ENCODE measurements at places on chromosomes 3 and 15.

DNA sequence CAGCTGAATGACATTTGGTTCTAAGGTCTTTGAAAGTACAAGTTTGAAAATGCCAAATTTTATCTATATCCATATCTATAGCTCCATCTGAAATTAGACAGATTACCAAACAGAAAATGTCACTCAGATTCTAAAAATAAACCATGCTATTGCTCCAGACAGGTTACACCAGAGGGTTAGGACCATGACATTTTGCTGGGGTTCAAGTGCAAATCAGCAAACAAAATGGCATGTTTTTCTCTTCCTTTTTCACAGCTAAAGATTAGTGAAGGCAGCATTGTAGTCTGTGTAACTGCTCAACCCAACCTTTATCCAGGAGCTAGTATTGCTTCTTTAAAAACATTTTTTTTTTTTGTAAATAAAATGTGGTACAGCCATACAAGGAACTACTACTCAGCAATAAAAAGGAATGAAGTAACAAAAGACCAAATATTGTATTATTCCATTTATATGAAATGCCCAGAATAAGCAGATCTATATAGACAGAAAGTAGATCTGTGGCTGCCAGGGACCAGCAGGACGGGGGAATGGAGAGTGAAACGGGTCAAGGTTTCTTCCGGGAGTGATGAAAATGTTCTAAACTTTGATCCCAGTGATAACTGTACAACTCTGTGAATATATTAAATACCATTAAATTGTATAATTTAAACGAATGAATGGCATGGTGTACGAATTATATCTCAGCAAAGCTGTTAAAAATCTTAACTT, 18.2 kb downstream of the VGLL4 start:
- no peak for DNase-seq

DNA sequence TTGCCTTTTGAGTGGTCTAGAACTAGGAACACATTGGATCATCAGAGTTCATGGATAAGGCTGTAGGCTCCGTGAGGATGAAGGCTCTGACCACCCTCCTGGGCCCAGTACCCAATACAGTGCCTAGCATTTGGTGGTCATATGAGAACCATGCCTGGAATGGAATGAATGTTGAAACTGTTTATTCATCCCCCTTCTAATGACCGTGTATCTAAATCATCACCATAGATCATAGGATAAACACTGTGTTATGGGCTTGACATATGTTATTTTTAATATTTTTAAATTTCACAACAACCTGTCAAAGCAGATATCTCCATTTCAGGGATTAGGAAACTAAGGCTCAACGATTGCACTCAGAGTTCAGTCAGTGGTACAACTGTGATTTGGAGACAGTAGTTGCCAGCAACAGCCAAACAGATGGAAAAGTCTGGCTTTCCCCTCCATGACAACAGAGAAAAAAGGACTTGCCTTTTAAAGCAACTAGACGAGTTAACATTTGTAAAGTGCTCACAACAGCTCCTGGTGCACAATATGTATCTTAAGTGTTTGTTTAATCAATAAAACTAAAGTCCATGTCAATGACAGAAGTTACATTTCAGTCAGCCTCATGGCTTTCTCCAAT, 89.6 kb downstream of the TMEM266 start:
- DNase-seq = no peak

DNA sequence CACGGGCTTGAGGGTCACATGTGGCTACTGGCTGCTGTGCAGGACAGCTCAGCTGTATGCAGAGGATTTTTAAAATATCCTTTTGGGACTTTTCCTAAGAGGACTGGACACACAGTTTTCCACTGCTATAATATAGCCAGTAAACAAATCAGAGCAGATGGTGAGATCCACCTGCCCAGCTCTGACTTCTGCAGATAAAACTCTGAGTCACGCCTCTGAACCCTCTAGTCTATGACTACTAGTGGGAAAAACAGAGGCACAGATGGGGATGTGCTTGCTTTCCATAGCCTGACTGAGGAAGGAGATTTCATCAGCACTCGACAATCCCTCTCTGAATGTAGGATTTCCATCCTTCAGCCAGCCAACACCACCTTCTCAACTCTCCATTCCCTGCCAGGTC, 45.1 kb downstream of the COLQ start:
- no peak for DNase-seq

- DNase-seq = no peak
Observed at GRCh38 chr3:126149960-126150515, 30.3 kb downstream of the ALDH1L1 start.

- DNase-seq = no peak
Observed at GRCh38 chr15:39161096-39161495, 419.8 kb upstream of the THBS1 start.

DNA sequence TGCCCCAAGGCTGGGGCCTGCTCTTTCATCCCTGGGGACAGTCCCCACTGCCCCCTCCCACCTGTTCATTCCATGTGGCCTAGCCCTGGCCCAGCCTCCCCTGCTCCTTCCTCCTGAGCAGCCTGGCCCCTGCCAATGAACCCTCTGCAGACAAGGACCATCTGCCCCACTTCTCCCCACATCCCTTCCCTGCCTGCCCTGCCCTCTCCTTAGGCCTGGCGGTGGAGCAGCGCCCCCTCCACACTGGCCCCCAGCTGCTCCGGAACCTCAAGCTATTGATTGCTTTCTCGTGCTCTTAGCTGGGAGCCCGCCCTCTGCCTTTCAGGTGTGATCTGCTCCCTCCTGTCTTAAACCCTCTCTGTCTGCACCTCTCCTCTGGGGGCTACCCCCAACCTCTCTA, 8.0 kb downstream of the PLXNA1 start:
- no peak for DNase-seq

DNA sequence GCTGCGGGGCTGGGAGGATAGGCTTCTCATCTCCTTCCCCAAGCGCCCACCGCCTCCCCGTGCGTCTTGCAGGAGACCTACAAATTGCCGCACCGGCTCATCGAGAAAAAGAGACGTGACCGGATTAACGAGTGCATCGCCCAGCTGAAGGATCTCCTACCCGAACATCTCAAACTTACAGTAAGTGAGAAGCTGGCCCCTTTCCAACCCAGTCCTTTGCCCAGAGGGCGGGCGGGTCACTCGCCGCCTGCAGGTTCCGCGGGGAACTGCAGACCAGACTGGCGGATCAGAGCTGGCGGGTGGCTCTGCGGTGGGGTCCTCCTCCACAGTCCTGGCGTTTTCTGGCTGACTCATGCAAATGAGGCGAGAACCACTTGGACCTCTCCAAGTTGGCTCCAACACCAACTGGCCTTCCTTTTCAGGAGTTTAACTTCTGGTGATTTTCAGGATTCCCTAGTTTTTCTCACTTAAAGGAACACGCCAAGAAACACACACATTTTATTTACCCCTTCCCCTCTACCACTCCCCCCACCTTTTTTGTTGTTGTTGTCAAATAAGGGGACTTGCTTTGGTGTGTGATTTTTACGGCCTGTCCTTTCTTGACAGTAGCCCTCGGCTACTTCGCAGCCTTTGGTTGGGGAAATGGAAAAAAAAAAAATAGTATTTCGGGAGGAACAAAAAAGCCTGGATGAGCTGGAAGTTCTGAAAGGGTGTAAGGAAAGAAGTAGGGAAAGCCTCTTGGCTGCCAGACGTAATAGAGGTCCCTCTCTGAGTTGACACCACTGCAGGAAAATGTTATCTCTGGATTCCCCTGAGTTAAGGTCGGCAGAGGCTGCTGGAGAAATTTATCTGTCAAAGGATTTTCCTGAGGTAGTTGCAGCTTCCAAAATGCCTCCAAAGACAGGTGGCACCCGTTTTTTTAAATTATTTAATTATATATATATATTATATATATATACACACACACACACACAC, 1.3 kb downstream of the BHLHE40 start:
- DNase-seq = peak; percentile 95

DNA sequence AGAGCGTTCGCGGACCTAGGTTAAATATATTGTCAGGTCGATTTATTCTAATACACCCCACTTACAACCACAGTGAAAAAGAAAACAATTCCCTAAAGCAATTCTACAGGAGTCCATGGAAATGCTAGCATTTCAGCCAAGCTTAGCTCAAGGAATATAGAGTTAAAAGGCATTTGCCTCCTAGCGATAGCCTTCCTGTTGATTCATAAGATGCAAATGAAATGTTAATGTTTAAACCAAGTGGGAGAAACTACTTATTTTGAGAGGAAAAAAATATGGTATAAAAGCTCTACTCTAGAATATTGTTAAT, 1.7 kb upstream of the ALCAM start:
- no peak for DNase-seq

- DNase-seq = no peak
Observed at GRCh38 chr3:129010310-129010956, 9.3 kb downstream of the EFCC1 start.

DNA sequence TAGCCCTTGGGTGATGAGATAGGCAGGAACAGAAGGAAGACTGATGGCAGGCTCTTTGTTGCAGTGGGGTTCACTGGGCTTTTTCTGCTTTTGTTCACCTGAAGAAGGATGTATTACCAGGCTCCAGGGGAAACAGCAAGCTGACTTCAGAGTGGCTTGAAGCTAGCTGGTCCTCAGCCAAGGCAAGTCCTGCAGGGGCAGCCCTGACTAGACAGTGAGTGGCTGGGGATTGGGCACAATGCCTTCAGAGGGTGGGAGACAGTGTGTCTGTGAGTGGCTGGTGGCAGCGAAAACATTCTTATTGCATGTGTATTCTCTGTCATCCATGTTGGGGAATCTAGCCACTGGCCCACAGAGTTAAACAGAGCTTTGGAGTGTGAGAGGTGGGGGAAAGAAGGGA, 2.3 kb upstream of the TEX264 start:
- no peak for DNase-seq

DNA sequence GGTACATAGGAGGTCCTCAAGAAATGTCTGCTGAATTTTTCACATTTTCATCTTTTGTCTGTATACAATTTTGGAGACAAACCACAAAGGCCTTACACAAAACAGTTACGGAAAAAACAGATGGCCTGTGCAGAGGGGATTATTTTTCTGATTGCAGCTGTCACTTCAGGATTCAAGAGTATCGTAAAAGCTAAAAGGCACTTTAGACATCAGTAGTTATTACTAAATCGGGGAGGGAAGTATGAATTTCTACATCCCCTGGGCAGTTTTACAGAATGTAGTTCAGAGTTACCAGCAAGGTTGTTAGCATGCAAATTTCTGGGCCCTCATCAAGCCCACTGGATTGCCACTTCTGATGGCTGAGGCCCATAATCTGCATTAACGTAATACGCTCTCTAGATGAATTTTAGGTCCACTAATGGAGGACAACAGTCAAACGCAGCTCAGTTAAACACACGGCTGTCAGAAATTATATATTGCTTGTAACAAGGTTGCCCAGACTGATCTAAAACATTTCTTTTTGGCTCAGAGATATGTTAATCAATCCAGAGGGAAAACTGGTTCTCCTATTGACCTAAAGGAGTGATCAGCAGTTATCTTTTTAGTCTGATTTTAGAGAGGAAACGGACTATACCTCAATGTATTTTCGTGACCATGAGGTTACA, 1.1 kb downstream of the RIOX2 start:
- peak; percentile 34 for DNase-seq

GRCh38 chr15:67558502-67558901, 16.0 kb downstream of the MAP2K5 start:
- no peak for DNase-seq

- DNase-seq = no peak
Observed at GRCh38 chr15:67415181-67415580, 105.8 kb upstream of the C15orf61 start.

DNA sequence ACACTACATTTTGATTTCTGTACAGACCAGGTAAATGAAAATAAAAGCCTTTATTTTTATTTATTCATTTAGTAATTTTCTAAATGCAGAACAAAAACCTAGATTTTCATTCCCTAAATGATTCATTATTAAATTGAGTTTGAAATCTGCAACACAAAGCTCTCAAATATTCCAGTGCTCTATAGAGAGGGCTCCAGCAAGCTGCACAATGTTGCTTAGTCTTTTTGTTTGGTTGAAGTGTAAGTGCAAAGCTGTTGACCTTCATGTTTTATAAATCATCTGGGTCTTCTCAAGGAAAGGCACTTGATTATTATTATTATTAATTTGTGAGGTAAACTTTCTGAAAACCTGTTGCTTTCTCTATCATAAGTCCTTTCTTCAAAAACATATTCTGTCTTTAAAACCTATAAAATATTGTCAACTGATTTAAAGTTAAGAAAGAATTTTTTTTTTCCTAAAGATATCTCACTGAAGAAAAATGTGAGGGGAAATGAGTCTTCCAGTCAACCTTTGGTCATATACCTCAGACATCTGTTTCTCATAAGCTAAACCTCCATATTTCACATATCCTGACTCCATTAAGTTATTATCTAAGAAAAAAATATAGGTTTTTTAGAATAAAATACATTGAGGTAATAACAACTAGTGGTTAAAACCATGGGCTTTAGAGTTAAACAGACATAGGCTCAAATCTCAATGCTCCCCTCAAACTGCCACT, 100.7 kb downstream of the ZIC4 start:
- no peak for DNase-seq

DNA sequence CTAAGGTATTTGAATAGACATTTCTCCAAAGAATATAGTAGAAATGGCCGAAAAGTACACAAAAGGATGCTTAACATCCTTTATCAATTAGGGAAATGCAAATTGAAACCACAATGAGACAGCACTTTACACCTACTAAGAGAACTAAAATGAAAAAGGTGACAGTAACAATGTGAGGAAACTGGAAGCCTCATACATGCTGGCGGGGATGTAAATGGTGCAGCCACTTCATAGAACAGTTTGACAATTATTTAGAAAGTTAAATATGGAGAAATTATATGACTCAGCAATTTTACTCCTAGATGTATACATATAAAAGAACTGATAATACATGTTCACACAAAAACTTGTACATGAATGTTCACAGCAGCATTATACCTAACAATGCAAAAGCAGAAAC, 13.4 kb downstream of the SPICE1 start:
- DNase-seq = no peak

DNA sequence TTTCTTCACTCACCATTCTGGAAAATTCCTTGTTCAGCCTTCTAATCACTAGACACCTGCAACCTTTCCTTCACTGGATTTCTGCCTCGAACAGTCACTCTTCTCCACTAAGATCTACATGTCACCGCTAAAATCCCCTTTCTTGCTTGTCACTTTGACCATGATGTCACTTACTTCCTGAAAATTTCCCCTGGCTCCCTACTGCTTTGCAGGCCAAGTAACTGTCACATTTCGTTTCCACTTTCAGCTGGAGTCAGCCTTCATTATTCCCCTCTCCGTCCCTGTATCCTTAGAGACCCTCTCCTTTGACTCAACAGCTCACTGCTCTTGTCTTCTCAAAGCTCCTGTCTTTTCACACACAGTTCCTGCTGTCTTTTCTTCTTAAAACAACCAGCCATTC, 15.9 kb downstream of the CHL1 start:
- DNase-seq = no peak

DNA sequence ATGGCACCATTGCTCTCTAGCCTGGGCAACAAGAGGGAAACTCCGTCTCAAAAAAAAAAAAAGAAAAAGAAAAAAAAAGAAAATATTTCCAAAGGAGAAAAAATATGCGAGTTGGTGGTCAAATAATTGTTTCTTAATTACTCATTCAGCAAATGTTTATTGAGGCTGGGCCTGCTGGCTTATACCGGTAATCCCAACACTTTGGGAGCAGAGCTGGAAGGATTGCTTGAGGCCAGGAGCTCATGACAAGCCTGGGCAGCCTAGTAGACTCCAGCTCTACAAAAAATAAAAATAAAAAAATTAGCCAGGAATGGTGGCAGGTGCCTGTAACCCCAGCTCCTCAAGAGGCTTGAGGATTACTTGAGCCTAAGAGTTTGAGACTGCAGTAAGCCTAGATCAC, 4.1 kb downstream of the KNL1 start:
- no peak for DNase-seq

Data from inflammatory macrophage (primary cell).